ENCODE measurements at places on chromosomes 2 and 18.

DNA sequence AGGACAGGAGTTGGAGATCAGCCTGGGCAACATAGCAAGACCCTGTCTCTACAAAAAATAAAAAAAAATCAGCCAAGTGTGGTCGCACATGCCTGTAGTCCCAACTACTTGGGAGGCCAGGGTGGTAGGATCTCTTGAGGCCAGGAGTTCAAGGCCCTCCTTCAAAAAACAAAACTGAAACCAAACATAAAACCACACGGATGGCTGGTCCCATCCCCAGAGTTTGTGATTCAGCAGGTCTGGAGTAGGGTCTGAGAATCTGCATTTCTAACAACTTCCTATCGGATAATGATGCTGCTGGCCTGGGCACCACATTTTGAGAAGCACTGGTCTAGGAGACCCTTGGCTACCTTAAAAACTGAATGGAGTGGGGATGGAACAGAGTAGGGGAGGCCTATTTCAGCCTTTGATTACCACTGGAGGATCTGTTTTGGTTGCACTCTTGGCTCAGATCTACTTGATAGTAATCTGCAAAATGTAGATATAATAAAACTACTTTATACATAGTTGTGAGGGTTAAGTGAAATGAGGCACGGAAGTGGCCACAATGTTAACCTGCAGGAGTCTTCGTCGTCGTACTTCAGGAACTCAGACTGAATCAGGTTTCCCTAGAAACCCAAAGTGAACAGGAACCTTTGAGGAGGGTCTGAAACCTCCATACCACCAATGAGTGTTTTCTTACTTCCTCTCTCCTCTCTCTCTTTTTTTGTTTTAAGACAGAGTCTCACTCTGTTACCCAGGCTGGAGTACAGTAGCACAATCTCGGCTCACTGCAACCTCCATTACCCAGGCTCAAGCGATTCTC lies 25.5 kb upstream of the NFE2L2 start:
- peak; percentile 52 for DNase-seq

GRCh38 chr18:376311-376710 lies 108.5 kb upstream of the THOC1 start:
- DNase-seq = no peak

- DNase-seq = no peak
Observed at GRCh38 chr2:202072226-202072625, 829 bp upstream of the KIAA2012 start.

DNA sequence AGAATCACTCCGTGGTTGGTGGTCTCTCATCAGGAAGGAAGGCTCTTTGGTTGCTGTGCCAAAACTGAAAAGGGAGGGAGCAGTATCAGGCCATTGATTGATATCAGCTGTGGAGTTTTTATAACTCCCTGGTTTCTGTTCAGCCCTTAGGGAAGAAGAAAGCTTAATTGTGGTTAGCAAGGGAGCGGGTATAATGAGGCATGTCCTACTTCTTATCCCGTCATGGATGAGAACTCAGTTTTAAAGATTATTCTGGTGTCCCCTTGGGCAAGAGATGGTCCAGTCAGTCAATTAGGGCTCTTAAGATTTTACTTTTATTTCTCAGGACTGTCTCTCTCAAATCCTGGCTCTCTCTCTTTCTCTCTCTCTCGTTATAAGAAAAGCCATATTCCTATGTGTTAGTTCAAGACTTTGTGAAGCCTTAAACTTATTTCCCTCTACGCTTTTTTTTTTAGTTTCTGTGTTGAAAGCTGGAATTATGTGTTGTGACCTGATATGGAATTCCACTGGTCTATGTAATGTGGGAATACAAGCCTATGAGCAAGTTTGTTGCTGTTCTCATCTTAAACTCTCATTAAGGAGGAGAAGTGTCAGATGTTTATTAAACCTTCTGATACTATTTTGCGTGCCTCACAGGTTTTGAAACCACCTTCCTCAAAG lies 514.0 kb upstream of the CDH2 start:
- DNase-seq = no peak

GRCh38 chr2:27407798-27408491 lies 1.4 kb downstream of the PPM1G start:
- no peak for DNase-seq

GRCh38 chr2:44912660-44913059 lies 28.8 kb upstream of the SIX3 start:
- DNase-seq = no peak

DNA sequence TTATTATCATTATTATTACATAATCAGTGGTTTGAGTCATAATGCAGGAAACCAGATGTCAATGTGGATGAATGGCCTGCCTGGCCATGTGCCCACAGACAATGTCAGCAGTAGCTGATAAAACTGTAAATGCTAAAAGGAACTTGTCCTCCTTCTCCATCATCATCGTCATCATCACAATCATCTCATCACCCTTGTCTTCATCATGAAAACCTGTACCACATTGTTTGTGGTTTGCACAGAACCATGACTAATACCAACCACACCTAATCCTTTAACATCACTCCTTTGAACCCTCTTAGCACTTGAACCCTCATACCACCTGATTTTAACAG lies 96.0 kb downstream of the HNMT start:
- no peak for DNase-seq

GRCh38 chr18:64090876-64091275 lies 58.0 kb downstream of the LINC00305 start:
- no peak for DNase-seq

DNA sequence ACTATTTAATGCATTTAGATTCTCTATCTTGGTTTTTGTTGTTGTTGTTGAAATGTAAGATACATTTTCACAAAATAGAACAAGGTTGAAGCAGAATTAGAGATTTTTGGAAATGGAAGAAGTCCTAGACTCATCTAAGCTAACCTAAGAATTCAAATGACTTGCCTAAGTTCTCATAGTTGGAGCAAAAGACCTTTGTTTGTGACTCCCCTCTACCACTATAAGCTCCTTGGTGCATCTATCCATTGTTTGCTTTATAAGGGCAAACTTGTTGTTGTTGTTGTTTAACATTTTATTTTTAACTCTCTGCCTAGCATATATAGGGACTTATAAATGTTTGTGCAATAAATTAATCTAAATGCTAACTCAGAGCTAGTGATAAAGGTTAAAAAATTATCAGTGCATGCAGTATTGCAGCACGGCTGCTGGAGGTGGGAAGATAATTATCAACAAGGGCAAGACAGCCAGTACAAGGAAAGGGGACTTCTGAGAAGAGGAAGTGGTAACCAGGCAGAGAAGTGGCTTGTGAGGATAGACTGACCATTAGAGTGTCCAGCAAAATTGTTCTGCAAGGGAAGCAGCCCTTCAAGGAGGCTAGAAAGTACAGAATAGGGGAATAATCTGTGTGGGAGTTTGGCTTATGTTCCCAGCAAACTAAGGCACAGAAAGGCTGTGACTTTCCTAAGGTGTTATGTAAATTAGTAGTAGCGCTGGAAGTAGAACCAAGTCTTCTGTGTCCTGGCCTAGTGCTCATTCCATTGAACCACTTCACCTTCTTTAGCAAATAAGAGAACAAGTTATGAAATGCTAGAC lies 38.1 kb upstream of the ACYP2 start:
- no peak for DNase-seq

DNA sequence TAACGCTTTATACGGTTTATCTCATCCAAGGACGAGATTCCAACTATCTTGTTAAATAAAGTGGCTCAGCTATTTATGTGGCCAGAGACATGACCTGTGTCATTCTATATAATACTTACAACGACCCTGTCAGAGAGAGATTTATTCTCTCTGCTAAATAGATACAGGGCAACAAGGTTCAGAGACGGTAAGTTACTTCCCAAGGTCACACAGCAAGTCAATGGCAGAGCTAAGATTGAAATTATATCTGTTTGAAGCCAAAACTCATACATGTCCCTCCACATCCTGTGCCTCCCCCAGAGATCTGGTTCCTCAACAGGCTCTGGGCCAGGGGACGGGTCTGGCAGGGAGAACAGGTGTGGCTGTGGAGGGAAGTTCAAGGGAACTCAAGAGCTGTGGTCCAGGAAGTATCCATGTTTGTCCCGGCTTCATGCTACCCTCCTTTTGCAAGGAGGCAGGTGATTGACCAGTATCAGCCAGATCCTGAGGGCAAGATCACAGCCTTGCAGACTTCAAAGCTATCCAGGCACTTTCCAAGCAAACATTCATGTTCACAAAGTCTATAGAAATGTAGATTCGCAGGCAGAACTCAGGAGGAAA lies 99.8 kb downstream of the CAPN13 start:
- peak; percentile 3 for DNase-seq

GRCh38 chr2:138329162-138329561 lies 172.4 kb upstream of the SPOPL start:
- DNase-seq = no peak

- no peak for DNase-seq
Observed at GRCh38 chr2:22560021-22560420, 825.0 kb upstream of the KLHL29 start.

- DNase-seq = no peak
Observed at GRCh38 chr2:16304876-16305590, 360.6 kb downstream of the CYRIA start.

DNA sequence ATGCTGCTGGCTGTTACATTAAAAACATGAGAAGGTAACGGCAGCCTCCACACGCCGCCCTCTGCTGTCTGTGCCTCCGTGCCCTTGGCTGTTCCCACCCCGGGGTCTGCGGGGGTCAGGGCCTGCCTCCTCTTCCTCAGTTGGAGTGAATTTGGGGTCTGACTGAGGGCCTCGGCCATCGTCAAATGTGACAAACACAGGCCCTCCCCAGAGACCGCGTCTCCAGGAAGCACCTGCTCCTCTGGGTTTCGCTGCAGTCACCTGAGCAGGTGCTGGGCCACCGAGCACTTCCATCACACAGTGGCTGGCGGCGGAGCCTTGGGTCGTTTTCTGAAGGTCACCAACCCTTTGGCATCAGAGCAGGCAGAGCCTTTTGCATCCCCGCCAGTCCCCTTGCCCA lies 70.9 kb downstream of the NFATC1 start:
- DNase-seq = no peak

- DNase-seq = no peak
Observed at GRCh38 chr2:119486196-119486827, 38.0 kb downstream of the SCTR start.

GRCh38 chr2:40147360-40147759 lies 304.5 kb downstream of the SLC8A1 start:
- no peak for DNase-seq

GRCh38 chr2:237459226-237459625 lies 27.8 kb upstream of the MLPH start:
- DNase-seq = no peak

GRCh38 chr2:37283207-37283606 lies 41.4 kb downstream of the PRKD3 start:
- DNase-seq = no peak

DNA sequence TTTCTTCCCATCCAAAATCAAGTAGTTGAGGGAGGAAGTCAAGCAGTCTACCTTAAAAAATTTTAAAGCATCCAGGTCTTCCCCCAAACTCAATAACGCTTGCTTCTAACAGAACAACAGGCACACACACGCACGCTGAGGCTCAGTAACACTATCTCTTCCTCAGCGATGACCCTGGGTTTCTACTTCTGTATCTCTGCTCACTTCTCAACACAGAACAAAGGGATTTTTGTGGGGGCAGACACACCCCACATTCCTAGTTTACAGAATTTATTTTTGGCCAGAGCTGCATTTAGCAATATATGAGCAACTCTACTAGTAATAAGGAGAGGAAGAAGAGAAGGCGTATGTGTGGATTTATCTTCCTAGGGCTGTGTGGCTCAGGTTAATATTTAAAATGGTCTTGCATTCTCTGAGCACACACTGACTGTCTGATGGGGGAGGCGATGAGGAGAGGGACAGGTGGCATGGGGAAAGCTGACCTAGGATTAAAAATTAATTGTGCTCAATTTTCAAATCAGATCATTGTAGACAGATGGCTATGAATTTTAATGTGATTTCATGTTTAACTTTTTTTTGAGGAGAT lies 71.3 kb upstream of the PPM1B start:
- no peak for DNase-seq

GRCh38 chr18:519019-519879 lies 18.7 kb upstream of the COLEC12 start:
- no peak for DNase-seq

DNA sequence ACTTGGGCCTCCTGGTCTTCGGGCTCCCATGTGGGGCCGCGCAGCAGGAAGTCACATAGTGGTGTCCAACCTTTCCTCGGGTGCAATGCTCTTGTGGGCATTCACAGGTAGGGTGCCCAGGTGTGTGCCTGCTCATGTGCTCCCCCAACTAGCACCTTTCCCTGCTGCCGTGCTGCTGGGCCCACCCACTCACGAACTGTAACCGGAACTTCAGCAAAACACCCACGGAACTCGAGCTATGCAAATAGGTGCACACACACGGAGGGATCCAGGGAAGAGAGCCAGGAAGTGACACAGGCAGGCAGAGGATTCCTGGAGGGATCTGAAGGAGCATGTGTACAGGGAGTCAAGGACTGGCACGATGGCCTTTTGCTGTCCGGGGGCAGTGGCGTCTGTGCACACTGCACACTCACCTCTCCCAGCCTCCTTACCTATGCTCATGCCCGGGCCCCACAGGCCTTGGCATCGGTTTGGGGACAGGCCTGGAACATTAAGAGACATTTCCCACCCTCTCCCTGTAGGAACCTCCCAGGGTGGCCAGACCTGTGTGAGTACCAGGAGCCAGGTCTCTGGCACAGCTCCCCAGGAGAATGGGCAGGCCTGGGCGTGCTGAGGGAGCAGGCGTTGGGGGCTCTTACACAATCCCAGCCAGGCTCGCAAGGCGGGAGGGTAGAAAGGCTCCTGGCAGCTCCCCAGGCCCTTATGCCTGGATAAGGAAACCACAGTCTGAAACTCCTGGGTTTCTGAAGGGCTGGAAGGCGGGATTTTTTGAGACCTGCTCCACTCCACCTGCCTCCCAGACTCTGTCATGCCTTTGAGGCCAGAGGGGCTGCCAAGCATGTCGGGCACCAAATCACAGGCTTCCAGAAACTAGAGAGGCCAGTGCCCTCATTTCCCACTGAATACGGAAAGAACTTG lies 6.6 kb upstream of the PTMA start:
- no peak for DNase-seq

GRCh38 chr2:110978756-110979470 lies 141.8 kb upstream of the BCL2L11 start:
- DNase-seq = no peak

DNA sequence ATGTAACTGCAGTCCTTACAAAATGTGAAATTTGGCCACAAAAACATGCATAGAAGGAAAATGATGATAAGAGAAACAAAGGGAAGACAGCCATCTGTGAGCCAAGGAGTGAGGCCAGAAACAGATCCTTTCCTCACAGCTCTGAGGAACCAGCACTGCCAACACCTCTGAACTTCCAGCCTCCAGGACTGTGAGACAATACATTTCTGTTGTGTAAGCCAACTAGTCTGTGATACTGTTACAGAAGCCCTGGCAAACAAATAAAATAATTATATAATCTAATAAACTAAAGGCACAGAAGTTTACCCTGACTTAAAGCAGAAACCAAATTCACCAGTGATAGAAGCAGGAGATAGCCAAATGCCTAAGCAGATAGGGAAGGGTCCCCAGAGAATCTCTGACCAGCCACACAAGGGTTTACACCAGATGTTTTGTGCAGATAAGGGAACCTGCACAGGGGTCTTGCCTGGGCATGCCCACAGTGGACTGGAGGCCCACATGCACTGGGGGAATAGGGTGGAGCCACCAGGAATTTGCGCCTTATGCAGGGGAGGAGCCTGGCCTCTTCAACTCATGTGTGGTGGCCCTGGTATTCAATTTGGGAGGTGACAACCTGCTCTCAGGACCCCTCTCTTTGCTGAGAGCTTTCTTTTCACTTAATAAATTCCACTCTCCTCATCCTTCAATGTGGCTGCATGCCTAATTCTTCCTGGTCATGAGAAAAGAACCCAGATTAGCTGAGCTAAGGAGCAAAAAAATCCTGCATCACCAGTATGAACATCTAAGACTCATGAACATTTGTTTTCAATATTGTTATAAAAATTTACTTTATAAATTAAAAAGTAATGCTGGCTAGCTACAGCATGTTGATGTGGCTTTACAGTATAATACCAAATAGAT lies 3.8 kb upstream of the GCC2 start:
- DNase-seq = no peak
